ENCODE measurements at places on chromosomes 4 and X.
A peak's percentile ranks its signal among the peaks of the same experiment; 100 is the strongest.

DNA sequence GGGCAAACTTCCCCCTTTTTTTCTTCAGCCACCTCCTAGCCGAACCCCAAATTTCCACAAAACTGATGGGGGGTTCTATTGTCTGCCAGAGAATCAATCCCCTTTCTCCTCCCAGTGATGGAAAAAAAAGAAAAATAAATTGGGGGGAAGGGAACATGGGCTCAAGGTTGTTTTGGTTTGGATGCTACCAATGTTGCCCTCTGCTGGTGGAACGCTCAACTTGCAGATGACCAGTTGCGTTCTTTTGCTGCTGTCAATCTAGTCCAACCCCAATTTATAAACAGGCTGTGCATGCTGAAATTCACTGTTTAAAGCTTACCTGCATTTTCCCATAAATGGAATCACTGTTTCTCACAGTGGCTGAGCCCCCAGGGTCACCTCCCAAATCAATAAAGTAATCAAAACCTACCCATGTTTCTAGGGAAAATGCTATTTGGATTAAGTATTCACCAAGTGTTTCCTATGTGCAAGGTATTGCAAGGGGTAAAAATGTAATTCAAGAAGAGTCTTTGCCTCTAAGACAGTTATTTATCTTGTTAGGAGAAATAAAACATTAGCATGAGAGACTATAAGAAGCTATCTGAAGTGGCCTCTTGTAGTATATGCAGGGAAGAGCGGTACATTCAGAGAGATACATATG, 116.7 kb upstream of the TMEM164 start:
- peak; percentile 25 for DNase-seq

DNA sequence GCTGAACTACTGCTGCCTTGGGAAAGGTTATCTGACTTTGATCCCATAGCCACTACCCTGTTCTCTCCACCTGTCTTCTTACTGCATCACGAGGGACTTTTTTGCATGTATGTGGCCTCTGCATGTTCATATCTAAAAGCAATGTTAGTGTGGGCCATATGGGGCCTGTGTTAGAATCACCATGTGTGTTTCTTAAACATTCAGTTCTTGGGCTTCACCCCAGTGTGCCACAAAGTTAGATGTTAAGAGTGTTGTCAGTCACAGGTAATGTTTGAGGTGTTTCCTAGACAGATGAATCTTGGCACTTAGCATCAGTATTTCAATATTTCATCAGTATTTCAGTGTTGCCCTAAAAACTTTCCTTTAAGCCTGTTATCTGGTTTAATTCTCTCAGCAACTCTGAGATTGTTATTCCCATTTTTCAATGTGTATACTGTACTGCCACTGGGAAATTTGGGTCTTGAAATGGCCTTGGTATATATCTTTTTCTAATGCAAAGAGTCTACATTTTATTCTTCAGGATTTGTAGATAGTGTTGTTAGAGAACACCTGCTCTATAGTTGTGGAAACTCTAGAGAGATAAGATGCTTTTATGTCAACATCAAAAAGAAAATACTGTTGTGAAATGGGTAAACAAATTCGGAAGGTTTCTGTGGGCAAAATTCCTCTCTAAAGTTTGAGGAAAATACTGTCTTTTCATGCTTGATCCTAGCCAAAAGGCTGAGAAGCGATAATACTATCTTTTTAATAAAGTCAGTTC, 259.7 kb downstream of the BMPR1B start:
- no peak for DNase-seq

DNA sequence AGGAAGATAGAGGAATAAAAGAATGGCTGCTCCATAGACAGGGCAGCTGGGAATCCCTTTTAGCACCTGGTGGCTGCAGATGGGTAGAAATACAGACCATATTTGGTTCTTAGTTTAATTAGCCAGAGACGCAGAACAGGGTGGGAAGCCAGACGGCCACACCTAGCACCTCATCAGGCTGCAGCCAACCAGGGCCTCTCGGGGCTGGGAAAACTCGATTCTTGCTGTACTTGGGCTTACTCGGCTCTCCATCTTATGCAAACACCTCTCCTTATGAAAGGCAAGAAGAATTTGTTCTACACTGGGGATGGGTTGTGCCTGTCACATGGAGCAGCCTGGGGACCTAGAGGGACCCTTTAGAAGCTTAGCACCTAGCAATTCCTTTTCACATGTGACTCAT, 19.7 kb downstream of the IRAK1 start:
- no peak for DNase-seq

- no peak for DNase-seq
Observed at GRCh38 chr4:141046255-141046654, 87.0 kb downstream of the RNF150 start.

- DNase-seq: no peak
Observed at GRCh38 chr4:145540235-145540634, 58.6 kb downstream of the SMAD1 start.
